ENCODE measurements at places on chromosomes 4 and X. TPM values are rescaled to one million over a fixed set of nuclear protein-coding genes. Genes with fewer than 3 reads are reported as not detected.

GRCh38 chr4:4872314-4872903 is 12.9 kb downstream of the MSX1 start:
- no peak for DNase-seq

- no peak for DNase-seq
These were observed 9.6 kb upstream of the SLC39A8 start for GRCh38 chr4:102354671-102355454.

- DNase-seq, result no peak
These were observed 89.0 kb downstream of the COMMD8 start for GRCh38 chr4:47374477-47374876.

Gene MSX1
- total RNA-seq, result 4.0 TPM

GRCh38 chrX:72309297-72310071 is 3.8 kb upstream of the CITED1 start:
- no peak for DNase-seq

DNA sequence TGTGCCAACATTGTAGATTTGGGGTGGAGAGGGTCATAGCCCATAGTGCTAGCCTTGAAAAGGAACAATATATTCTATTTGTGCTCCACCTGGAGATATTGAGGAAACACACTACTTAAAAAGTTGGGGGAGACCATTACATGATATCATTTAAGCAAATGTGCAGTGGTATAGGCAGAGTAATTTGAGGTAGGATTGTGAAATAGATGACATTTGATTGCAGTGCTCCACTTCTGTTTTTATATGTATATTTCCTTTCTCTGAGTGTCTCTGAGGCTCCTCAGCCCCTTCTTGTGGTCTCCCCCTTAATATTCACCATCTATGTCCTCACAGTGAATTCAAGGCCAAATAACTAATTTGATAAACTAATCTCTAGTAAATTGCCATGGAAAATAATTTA is 85.6 kb upstream of the NMU start:
- no peak for DNase-seq

Gene HTR2C
- total RNA-seq, result 0.75 TPM

Gene RASL11B
- 14.5 TPM for total RNA-seq

Gene FRMPD4
- 0.83 TPM for total RNA-seq

Gene ASMT
- 1.3 TPM for total RNA-seq

DNA sequence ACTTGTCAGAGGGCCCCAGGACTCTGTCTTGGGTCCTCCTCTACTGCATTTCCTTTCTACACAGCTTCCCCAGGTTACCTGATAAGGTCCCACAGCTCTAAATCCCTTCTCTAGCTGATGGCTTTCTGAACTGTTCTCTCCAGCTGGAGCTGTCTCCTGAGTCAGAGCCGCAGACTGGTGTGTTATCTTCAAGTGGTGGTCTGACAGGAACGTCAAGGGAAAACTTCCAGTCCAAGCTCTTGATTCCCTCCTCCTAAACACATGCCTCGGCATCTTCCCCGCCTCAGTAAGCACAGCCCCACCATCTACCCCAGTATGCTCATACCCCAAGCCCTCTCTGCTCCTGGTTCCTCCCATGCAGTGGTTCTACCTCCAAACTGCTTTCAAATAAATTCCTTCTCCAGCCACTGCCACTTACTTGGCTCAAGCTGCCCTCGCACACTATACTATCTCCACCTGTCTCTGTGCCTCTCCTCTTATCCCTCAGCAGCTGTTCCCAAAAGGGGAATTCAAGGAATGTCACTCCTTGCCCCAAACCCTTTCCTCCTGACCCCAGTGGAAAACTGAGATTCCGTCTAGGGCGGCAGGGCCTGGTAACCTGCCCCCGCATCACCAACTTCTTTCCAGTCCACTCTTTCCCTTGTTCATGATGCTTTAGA is 17.2 kb upstream of the CENPU start:
- DNase-seq, result no peak

Gene SPINK2
- not detected for total RNA-seq

Gene REPS2
- 24.3 TPM for total RNA-seq

DNA sequence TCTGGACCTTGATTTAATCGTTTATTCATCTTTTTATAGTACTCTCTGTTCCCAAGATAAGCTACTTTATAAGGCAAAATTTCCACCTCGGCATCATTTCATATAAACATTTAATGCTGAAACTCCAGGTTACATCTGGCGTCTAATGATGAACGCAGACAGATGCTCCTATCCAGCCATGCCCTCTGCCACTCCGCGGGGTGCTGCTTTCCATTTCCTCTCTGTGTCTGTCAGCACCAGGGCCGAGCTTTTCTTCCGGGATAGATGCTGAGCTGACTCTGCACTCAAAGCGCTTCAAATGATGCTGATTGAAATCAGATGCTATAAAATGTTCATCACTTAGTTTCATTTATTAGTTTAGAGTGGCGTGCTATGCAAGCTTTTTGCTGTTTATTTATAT is 80.5 kb upstream of the HELT start:
- DNase-seq, result no peak

Gene TIGD4
- 1.6 TPM for total RNA-seq

Gene CD99
- total RNA-seq, result 167 TPM

Gene SLC34A2
- total RNA-seq, result 2.5 TPM

GRCh38 chr4:100823066-100823992 is 305.5 kb upstream of the EMCN start:
- DNase-seq, result no peak

DNA sequence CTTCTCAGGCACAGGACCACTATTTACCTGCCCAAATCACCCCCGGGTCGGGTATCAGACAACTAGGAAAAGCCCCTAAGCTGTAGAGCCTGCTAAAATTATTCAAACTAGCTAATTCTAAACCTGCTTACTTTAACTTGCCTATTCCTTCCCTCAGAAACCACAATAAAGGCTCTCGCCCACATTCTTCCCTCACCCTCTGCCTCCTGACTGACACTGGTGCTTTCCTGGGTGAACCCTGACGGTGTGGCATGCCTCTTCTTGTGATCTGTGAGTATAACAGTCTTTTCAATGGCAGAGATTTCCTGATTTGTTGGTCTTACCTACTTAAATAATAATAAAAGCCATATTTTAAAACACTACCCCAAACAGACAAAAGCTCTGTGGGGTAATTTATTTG is 242.1 kb upstream of the ZCCHC13 start:
- DNase-seq, result no peak

Gene SH3D19
- 41.7 TPM for total RNA-seq

DNA sequence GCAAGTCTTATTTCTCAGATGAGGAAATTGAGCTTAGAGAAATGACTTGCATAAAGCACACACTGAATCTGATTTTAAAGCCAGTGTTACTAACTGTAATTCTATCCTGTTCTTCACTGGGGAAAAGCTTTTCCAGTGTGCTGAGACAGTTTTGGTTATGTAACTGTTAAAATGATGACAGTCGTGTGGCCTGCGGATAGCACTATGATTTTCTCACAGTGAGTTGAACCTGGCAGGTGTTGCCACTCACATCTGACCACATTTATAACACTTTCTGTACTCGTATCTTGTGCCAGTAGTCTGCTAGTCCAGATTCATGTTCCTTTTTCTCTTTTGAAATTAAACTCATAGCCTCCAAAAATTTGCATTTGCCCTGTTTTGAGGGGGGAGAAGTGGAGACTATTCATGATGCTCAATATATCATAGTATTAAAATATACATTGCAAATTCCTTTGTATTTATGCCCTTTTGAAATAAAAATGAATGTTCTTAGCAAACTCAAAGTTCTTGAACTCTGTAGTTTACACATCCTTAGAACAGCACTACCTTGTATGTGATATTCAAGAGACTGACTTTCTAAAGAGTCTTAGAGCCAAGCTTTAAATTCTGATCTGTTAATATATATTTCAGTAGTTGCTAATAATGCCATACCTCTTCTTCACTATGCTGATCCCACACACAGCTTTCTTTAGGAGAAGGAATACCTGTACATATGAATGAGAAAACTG is 132.3 kb downstream of the PDLIM5 start:
- no peak for DNase-seq

GRCh38 chrX:41118156-41118555 is 32.9 kb downstream of the USP9X start:
- DNase-seq, result no peak

- no peak for DNase-seq
These were observed 49.4 kb downstream of the C4orf46 start for GRCh38 chr4:158622251-158622650.

Gene SH2D1A
- not detected for total RNA-seq

DNA sequence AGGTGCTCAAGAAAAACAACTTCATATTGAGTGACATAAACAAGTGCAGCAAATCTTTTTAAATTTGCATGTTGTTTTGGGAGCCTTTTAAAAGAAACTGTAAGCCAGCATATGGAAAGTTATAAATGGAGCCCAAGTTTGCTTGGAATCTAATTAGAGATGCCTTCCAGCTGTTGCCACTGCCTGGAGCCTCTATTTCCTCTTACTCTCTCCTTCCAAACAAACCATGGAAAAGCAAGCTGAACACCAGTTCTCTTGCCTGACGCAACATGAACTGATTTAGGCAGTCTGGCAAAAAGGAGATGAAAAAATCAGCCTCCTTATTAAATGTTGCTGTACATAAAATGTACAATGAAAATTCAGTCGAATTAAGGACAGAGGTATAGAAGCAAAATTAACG is 21.5 kb downstream of the ARSJ start:
- no peak for DNase-seq

- DNase-seq, result no peak
These were observed 16.8 kb upstream of the HSD17B13 start for GRCh38 chr4:87339440-87339839.

DNA sequence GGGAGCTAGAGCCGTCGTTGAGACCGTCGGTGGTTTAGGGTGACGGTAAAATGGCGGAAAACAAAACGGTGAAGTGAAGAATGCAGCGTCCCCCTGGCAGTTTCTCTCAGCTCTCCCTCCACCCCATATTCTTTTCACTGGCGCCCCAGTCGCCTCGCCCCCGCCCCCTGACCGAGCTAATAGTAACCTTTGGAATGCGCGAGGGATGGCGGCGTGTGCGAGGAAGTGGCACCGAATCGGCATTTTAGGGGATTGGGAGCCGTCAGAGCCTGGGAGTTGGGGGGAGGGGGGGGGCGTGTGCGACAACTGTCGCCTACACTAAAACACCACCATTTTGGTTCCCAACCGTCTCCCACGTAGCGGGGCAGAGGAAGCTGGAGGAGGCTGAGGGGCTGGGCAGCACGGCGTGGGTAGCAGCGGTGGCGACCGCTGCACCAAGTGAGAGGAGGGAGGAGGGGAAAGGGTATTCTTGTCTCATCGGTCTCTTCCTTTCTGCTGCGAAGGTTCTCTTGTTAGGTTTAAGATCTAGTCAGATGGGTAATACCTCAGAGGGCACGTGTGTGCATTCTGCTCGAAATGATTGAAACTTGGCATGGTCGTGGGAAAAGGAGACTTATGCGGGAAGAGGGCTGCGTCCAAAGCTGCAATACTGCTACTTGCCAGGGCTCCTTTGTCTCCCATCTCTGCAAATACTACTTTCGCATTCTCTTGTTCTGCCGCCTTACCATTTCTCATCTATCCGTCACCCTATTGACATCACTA is 840 bp downstream of the ZNF711 start:
- no peak for DNase-seq

Gene F8A3
- 3.5 TPM for total RNA-seq

Gene RTL3
- not detected for total RNA-seq

Measured in ureter (tissue), 1 donor.